ENCODE measurements at places on chromosomes 7 and 10.

- DNase-seq: peak; percentile 44
These were observed 30.0 kb downstream of the MYOF start for GRCh38 chr10:93452143-93452542.

DNA sequence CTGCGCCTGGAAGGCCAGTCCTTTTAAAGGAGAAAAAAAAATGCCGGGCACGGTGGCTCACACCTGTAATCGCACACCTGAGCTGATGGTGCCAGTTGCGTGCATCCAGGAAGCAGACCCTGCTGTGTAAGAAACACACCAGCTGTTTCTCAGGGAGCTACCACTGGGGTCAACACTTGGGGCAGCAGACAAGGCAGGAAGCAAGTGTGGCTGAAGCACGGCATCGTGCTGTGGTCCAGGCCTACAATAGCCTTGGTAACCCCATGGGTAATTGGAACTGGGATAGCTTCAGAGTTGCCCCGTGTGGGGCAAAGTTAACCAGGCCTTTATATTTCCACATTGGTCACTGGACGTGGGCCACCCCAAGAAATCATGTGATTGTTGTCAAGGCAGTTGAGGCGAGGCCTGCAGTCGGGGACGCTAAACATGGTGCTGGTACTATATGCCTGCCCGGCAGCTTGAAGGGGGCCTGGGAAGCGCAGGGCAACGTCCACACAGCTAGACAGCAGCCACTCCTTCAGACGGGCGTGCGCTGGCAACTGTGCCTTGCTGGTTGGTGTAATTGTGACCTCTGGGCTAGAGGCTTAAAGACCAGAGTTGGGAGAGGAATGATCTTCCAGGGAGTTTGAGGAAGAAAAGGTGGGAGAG lies 2.5 kb upstream of the TACR2 start:
- no peak for DNase-seq

- no peak for DNase-seq
These were observed 262.2 kb downstream of the ETV1 start for GRCh38 chr7:13727279-13727678.

GRCh38 chr10:36602374-36602773 lies 523.0 kb upstream of the ANKRD30A start:
- no peak for DNase-seq

Measured in activated CD4-positive, alpha-beta T cell treated with anti-CD3 and anti-CD28 coated beads, Interleukin-2, Interleukin-4, amounts not matched to agents 100 ng/mL and 50 ng/mL, durations not matched to agents 16 hours and 8 hours (primary cell).